ENCODE measurements at places on chromosomes 7 and 10.

DNA sequence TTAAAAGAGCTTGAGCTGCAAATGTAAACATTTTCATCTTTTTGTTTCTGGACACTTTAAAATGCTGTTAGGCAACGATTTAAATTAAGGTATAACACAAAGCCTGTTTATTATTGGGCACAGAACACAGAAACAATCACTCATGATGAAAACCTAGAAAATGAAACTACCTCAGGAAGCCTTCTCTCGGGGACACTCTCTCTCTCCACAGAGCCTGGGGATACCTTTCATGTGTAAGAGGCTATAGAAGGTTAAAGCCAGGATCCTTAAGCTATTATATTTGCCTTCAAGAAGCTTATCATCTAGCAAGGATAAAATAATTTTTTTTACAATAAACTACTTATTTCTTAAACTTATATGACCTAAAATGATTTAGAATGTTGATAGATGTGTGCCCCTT is 194.1 kb downstream of the SKAP2 start:
- no peak for DNase-seq

DNA sequence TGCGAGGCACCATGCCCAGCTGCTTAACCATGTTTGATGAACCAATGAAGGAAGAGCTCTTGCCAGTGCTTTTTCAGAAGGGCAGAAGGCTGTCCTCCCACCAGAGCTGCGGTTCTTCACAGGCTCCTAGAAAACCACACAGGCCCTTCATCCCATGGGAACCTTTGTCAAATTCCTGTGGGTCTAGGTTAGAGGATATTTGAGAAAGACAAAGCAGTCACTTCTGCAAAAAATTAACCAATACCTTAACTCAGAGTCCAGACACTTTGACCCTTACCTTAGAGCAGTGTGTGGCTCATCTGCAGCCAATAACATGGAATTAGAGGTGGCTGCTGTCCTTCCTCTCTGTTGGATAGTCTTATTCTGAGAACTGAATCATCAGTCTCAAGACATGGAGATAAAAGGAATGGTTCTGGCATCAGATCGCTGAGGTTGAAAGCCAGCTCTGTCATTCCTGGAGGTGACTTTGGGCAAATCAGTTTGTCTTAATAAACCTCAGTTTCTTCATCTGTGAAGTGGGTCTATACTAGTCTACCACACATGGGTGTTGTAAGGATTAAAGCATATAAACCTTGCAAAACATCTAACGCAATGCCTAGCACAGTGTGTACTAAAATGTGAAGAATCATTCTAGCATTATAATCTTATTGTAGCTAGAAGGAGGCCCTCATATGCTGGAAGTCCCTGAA is 65.1 kb upstream of the PIP4K2A start:
- DNase-seq = no peak

- no peak for DNase-seq
Observed at GRCh38 chr7:2542011-2542915, 13.1 kb downstream of the BRAT1 start.

- DNase-seq = no peak
Observed at GRCh38 chr10:1968257-1969033, 231.1 kb upstream of the ADARB2 start.

GRCh38 chr7:7103343-7104313 is 78.7 kb upstream of the C1GALT1 start:
- peak; percentile 39 for DNase-seq

DNA sequence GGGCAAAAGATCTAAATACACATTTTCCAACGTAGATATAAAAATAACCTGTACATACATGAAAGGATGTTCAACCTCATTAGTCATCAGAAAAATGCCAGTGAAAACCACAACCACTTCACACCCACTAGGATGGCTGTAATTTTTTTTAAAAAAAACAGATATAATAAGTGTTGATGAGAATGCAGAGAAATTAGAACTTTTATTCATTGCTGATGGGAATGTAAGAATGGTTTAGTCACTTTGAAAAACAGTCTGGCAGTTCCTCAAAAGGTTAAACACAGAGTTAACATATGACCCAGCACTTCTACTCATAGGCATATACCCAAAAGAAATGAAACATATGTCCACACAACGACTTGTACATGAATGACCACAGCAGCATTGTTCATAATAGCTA is 32.3 kb upstream of the PRKCQ start:
- no peak for DNase-seq

DNA sequence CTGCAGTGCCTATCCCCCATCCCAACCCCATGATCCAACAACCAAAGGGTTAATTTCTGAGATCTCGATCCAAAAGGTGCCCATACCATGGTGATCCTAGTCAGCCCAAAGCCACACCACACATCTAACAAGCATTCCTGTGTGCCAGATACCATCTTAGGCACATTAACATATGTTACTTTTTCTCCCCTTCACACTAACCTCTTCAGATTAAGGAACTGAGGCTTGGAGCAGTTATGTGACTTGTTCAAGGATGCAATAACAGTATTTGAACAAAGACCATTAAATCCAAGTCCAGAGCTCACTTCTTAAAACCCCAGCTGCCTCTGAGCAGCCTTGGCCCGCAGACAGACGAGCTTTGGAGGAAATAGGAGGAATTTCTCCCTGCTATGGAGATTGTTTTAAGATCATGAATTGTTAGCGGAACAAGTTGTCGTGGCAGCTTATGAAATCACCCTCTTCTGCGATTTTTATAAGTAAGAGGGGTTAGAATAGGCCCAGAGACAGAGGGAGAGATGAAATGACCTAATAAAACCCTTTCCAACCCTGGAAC is 327.2 kb downstream of the KCNMA1 start:
- DNase-seq = no peak

GRCh38 chr10:98917828-98918227 is 317.8 kb downstream of the HPSE2 start:
- no peak for DNase-seq

DNA sequence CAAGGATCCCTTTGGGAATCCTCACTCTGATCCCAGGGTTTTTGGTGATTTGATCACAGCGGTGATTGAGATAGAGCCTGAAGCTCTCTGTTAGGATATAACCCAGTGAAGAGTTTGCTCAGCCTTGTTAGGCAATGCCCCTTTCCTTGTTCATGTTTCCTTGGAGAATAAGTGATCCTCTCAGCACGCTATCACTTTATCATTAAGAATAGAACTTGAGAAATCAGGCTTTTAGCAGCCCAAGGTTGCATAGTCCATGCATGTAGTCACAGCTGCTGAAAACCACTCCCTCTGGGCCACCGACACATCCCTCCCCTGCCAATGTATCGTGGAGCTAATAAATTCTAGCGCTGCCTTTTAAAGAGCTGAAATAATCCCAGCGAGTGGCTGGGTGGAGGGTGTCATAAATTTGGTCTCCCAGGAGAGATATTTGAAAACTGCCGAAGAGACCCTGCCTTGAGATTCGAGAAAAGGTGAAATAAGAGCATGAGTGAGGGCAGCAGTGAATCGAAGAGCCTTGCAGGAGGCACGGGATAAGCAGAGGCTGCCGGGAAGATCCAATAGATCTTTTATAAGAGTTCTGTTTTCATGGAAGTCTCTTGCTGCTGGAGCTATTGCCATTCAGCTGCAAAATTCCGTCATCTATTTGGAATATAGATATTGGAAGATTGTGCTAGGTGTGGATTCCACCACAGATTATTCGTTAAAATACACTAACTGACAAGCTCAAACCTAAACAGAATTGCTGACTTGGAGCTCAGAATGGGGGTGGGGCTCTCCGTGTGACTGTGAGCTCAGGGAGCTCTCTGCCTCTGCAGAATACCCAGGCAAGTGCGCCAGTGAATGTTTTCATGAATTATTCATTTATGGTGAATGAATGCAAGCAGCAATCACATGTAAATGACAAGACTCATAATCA is 249.8 kb downstream of the TRIL start:
- DNase-seq = no peak

DNA sequence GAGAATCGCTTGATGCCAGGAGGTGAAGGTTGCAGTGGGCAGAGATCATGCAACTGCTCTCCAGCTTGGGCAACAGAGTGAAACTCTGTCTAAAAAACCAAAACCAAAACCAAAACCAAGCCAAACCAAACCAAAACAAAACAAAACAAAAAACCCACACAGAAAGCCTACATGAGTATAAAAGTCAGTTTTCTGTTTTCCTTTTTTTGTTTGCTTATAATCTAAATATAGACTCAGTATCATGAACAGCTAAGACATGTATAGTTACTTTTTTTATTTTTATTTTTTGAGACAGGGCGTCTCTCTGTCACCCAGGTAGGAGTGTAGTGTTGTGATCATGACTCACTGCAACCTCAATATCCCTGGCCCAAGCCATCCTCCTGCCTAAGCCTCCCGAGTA is 16.8 kb upstream of the MTPN start:
- no peak for DNase-seq

GRCh38 chr7:43781726-43782607 is 23.5 kb downstream of the BLVRA start:
- peak; percentile 37 for DNase-seq

DNA sequence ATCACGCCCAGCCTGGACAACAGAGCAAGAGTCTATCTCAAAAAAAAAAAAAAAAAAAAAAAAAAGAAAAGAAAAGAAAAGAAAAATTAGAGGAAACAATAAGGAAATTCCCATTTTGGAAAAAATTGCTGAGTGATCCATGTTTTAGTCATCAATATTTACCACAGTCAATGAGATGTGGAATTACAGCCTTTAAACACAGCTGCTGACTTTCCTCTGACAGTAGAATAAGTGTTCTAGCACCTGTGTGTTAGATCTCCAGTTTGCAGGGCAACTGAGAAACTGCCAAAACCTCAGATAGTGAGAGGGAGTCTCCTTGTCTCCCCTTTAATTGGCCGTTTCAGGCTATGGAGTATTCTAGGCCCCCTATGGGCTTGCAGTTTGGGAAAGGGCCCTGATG is 520.1 kb downstream of the KCNMA1 start:
- DNase-seq = no peak

- DNase-seq = no peak
Observed at GRCh38 chr10:122044045-122044661, 55.2 kb downstream of the TACC2 start.

- DNase-seq = no peak
Observed at GRCh38 chr7:39249635-39250152, 272.0 kb downstream of the POU6F2 start.

GRCh38 chr7:41834805-41835694 is 132.2 kb upstream of the INHBA start:
- DNase-seq = no peak

GRCh38 chr7:50305583-50306493 is 1.3 kb downstream of the IKZF1 start:
- DNase-seq = no peak

DNA sequence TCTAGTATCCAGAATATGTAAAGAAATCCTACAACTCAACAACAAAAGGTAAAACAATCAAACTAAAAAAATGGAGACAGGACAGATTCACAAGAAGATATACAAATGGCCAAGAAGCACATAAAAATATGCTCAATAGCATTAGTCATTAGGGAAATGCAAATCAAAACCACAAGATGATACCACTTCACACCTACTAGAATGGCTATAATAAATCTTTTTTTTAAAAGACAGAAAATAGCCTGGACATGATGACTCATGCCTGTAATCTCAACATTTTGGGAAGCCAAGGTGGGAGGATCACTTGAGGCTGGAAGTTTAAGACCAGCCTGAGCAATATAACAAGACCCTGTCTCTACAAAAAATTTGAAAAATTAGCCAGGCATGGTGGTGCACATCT is 27.9 kb upstream of the CHCHD3 start:
- DNase-seq = no peak
